ENCODE measurements at places on chromosomes 3 and 15. TPM values are rescaled to one million over a fixed set of nuclear protein-coding genes. Genes with fewer than 3 reads are reported as not detected.

- no peak overlapping the region for H3K27ac ChIP-seq
- H3K4me3 ChIP-seq: no peak overlapping the region
- H3K4me1 ChIP-seq: no peaks in the 10 kb centered on the region
- no peaks in the 10 kb centered on the region for H3K36me3 ChIP-seq
Observed at GRCh38 chr3:169627073-169627472, 36.4 kb downstream of the MECOM start.

DNA sequence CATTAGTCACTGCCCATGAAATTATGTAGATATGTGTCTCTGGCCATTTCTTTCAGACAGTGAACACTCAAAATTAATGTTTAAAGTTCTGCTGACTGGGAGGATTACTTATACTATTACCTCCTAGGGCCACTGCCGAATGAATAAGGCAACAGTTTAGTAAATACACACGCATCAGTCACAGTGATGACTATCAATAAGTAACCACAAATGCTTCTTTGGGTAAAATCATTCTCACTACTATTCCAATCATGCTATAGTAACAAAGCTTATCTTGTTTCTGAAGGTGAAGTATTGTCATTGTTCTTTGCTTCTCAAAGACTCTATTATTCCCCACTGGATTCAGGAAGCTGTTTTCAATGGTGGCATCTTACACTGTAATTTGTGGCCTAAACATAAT lies 478.8 kb downstream of the EPHA3 start:
- no peak for DNase-seq
- H3K4me3 ChIP-seq: no peak overlapping the region
- H3K27ac ChIP-seq: no peak overlapping the region
- no peaks in the 10 kb centered on the region for H3K27me3 ChIP-seq
- no peaks in the 10 kb centered on the region for H3K36me3 ChIP-seq

GRCh38 chr3:188348435-188349244 lies 194.7 kb downstream of the LPP start:
- H3K4me3 ChIP-seq: no peak overlapping the region
- H3K27me3 ChIP-seq: no peaks in the 10 kb centered on the region
- H3K36me3 ChIP-seq: no peaks in the 10 kb centered on the region
- no peak overlapping the region for H3K27ac ChIP-seq
- no peak for DNase-seq
- H3K4me1 ChIP-seq: no peaks in the 10 kb centered on the region

- H3K27me3 ChIP-seq: no peaks in the 10 kb centered on the region
- H3K4me1 ChIP-seq: peaks cover 12% of the 10 kb centered on the region
- no peaks in the 10 kb centered on the region for H3K36me3 ChIP-seq
- H3K27ac ChIP-seq: no peak overlapping the region
- DNase-seq: no peak
- H3K4me3 ChIP-seq: no peak overlapping the region
Observed at GRCh38 chr15:63473749-63473998, 30.7 kb upstream of the USP3 start.

GRCh38 chr15:58314593-58315216 lies 117.1 kb upstream of the LIPC start:
- H3K27ac ChIP-seq: no peak overlapping the region
- no peaks in the 10 kb centered on the region for H3K4me1 ChIP-seq
- H3K27me3 ChIP-seq: no peaks in the 10 kb centered on the region
- no peak overlapping the region for H3K4me3 ChIP-seq
- no peak for DNase-seq
- no peaks in the 10 kb centered on the region for H3K36me3 ChIP-seq

DNA sequence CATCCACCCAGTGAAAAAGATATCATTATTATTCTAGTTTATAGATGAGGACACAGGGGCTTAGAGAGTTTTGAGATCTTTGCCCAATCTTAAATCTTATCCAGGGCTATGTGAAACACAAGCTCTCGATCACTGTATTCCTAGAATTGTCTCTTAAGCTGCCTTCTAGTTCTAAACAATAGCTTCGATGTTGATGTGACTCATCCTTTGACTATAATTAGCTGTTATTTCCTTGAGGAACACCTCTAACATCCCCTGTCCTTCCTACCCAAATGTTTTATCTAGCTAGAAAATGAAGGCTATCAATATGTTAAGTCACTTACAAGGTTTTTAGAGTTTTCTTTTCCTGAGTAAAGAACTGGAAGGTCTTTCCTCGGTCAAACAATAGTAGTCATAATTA lies 83.1 kb upstream of the STAC start:
- H3K36me3 ChIP-seq: no peaks in the 10 kb centered on the region
- DNase-seq: no peak
- H3K4me1 ChIP-seq: no peaks in the 10 kb centered on the region
- H3K27me3 ChIP-seq: no peaks in the 10 kb centered on the region

- no peaks in the 10 kb centered on the region for H3K36me3 ChIP-seq
- H3K27me3 ChIP-seq: no peaks in the 10 kb centered on the region
- no peak for DNase-seq
Observed at GRCh38 chr3:148625095-148625736, 72.5 kb upstream of the AGTR1 start.

- peaks cover 12% of the 10 kb centered on the region for H3K4me1 ChIP-seq
- H3K4me3 ChIP-seq: no peak overlapping the region
- DNase-seq: no peak
- H3K27ac ChIP-seq: no peak overlapping the region
- H3K36me3 ChIP-seq: peaks cover 17% of the 10 kb centered on the region
Observed at GRCh38 chr3:183762304-183762703, 63.1 kb downstream of the MAP6D1 start.

DNA sequence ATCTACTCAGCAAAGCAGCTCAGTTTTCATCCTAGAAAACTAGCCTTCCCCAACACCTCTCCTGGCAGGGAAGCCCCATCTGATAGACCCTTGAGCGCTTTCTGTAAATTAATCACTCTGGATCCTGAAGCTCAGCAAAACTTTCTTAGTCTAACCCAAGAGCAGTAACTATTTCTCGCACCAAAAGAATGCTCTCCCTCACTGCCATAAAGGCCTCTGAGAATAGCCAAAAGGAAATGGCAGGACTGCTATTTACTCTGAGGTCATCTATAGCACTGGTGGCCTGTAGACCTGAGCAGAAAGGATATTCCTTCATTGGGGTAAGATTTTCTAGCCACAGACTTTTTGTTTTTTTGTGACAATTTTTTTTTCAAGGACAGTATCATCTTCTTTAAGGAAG lies 345.8 kb upstream of the ADAMTS9 start:
- no peaks in the 10 kb centered on the region for H3K27me3 ChIP-seq
- no peak overlapping the region for H3K27ac ChIP-seq
- H3K36me3 ChIP-seq: no peaks in the 10 kb centered on the region
- DNase-seq: no peak
- no peak overlapping the region for H3K4me3 ChIP-seq
- no peaks in the 10 kb centered on the region for H3K4me1 ChIP-seq

GRCh38 chr3:115239717-115240116 lies 92.6 kb upstream of the ZBTB20 start:
- peak; percentile 59 for DNase-seq
- no peaks in the 10 kb centered on the region for H3K4me1 ChIP-seq
- H3K4me3 ChIP-seq: no peak overlapping the region
- no peak overlapping the region for H3K27ac ChIP-seq
- no peaks in the 10 kb centered on the region for H3K27me3 ChIP-seq

DNA sequence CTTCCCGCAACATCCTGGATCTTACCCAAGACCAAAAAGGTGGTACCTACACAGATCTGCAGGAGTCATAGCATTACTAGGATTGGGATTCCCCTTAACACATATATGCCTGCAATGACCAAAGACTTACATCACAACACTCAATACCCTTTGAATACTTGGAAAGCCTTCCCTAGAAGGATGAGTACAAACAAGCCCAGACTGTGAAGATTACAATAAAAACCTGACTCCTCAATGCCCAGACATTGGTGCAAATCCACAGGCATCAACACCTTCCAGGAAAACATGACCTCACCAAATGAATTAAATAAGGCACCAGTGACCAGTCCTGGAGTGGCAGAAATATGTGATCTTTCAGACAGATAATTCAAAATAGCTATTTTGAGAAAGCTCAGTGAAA lies 326.8 kb downstream of the TBL1XR1 start:
- no peaks in the 10 kb centered on the region for H3K36me3 ChIP-seq
- H3K4me1 ChIP-seq: no peaks in the 10 kb centered on the region
- no peak overlapping the region for H3K4me3 ChIP-seq
- no peaks in the 10 kb centered on the region for H3K27me3 ChIP-seq
- H3K27ac ChIP-seq: no peak overlapping the region
- no peak for DNase-seq

DNA sequence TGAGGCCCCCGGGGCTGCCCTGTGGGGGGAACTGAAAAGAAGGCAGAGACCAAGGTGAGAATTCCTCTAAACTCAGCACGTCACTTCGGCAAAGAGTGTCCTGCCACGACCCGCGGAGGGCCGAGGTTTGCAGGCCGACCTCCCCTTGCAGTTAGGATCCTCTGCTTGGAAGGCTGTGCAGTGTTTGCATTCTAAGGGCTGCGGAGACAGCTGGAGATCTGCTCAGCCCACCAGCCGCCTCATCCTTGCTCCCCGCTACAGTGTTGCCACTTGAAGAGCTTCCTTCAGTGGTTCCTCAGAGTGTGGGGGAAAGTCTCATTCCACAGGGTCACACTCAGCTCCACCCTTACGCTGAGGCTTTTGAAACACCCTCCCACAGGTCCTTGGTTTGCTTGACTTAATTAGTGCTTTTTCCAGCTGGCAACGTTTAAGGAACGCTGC lies 10.8 kb downstream of the SLC51A start:
- no peak for DNase-seq
- H3K27me3 ChIP-seq: no peaks in the 10 kb centered on the region
- H3K36me3 ChIP-seq: no peaks in the 10 kb centered on the region
- H3K4me3 ChIP-seq: no peak overlapping the region
- H3K4me1 ChIP-seq: no peaks in the 10 kb centered on the region
- no peak overlapping the region for H3K27ac ChIP-seq

GRCh38 chr15:64739577-64740143 lies 35.7 kb downstream of the RBPMS2 start:
- no peak overlapping the region for H3K27ac ChIP-seq
- H3K4me1 ChIP-seq: no peaks in the 10 kb centered on the region
- no peaks in the 10 kb centered on the region for H3K27me3 ChIP-seq
- no peaks in the 10 kb centered on the region for H3K36me3 ChIP-seq

GRCh38 chr3:187808527-187808895 lies 63.2 kb upstream of the BCL6 start:
- peak overlapping the region; percentile 55 for H3K27ac ChIP-seq
- no peaks in the 10 kb centered on the region for H3K27me3 ChIP-seq
- no peak for DNase-seq
- no peaks in the 10 kb centered on the region for H3K36me3 ChIP-seq

- no peaks in the 10 kb centered on the region for H3K27me3 ChIP-seq
- no peaks in the 10 kb centered on the region for H3K36me3 ChIP-seq
- no peaks in the 10 kb centered on the region for H3K4me1 ChIP-seq
- H3K27ac ChIP-seq: no peak overlapping the region
- DNase-seq: peak; percentile 24
Observed at GRCh38 chr3:21484057-21484827, 266.8 kb downstream of the ZNF385D start.

DNA sequence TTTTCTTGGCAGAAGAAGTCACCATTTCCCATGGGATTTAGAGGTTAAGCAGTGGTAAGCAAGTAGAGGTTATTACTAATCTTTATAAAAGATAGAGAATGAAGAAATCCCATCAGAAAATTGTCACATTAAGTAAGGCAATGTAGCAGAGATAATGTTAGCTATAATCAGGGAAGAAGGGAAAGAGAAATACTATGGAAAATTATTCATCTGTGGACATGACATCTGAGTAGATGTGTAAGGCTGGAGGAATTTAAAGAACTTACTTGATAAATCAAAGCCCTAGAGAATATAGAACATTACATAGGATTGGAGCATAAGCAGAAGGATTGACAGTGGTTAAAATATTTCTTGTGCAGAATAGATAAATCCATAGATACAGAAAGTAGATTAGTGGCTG lies 553.1 kb upstream of the CBLB start:
- H3K27me3 ChIP-seq: no peaks in the 10 kb centered on the region
- H3K4me1 ChIP-seq: no peaks in the 10 kb centered on the region
- no peak for DNase-seq
- H3K27ac ChIP-seq: no peak overlapping the region

- H3K27me3 ChIP-seq: 0 out of 2 replicates have a peak, but pooled peaks cover 2% of the 10 kb centered on the region
- H3K4me1 ChIP-seq: no peaks in the 10 kb centered on the region
- DNase-seq: no peak
- no peaks in the 10 kb centered on the region for H3K36me3 ChIP-seq
Observed at GRCh38 chr3:9032231-9032777, 69.0 kb upstream of the RAD18 start.

DNA sequence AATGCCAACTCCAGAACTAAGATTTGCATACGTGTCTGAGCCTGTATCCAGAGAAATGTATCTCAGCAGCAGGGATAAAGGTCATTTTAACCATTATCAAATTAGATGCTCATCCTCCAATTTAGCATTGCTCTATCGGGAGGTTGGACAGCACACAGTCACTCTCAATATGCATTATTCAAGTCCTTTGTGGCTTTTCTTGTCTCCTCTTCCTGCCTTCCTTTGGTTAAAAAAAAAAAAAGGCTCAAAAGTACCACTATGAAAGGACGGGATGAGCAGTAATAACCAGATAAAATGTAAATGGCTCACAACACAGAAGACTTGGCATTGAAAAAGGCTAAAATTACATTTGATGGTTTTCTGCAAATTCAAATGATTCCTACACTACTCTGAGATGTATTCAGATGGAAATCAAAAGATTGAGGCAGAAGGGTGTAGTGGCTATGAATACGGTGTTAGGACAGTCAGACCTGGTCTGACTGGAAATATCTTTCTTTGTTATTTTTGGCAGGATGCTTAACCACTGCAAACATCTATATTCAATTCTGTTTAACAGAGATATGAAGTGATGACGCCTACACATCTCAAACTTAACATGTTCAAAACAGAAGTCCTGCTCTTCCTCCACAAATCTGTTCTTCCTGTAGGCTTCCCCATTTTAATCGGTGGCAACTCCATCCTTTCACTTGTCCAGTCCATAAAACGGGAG lies 109.6 kb downstream of the ADAMTS9 start:
- H3K27ac ChIP-seq: no peak overlapping the region
- H3K27me3 ChIP-seq: no peaks in the 10 kb centered on the region
- no peak overlapping the region for H3K4me3 ChIP-seq
- DNase-seq: no peak
- no peaks in the 10 kb centered on the region for H3K4me1 ChIP-seq

GRCh38 chr15:81000144-81000623 lies 539 bp upstream of the TLNRD1 start:
- DNase-seq: no peak
- no peaks in the 10 kb centered on the region for H3K27me3 ChIP-seq
- H3K4me3 ChIP-seq: peak overlapping the region; percentile 94
- H3K4me1 ChIP-seq: peaks cover 32% of the 10 kb centered on the region
- H3K27ac ChIP-seq: peak overlapping the region; percentile 96

- no peaks in the 10 kb centered on the region for H3K36me3 ChIP-seq
- H3K4me3 ChIP-seq: no peak overlapping the region
- no peaks in the 10 kb centered on the region for H3K4me1 ChIP-seq
- no peak for DNase-seq
- H3K27me3 ChIP-seq: no peaks in the 10 kb centered on the region
- no peak overlapping the region for H3K27ac ChIP-seq
Observed at GRCh38 chr3:3443482-3443881, 264.0 kb upstream of the CRBN start.

GRCh38 chr3:68764554-68764953 lies 167.8 kb downstream of the TAFA4 start:
- H3K36me3 ChIP-seq: no peaks in the 10 kb centered on the region
- H3K4me3 ChIP-seq: no peak overlapping the region
- no peaks in the 10 kb centered on the region for H3K4me1 ChIP-seq

MORF4L1 gene
- total RNA-seq: 360 TPM

CYP1A2 gene
- total RNA-seq: not detected

PLCL2 gene
- 3.0 TPM for total RNA-seq

SLC22A13 gene
- total RNA-seq: 0.33 TPM

FETUB gene
- not detected for total RNA-seq

C3orf80 gene
- total RNA-seq: 0.05 TPM

DALRD3 gene
- 22.5 TPM for total RNA-seq

CSPG4 gene
- total RNA-seq: 17.5 TPM

DUOXA1 gene
- total RNA-seq: not detected

CX3CR1 gene
- not detected for total RNA-seq

Data from Panc1 (cell line).